ENCODE measurements at places on chromosomes 16 and 17. TPM values are rescaled to one million over a fixed set of nuclear protein-coding genes. Genes with fewer than 3 reads are reported as not detected.

DNA sequence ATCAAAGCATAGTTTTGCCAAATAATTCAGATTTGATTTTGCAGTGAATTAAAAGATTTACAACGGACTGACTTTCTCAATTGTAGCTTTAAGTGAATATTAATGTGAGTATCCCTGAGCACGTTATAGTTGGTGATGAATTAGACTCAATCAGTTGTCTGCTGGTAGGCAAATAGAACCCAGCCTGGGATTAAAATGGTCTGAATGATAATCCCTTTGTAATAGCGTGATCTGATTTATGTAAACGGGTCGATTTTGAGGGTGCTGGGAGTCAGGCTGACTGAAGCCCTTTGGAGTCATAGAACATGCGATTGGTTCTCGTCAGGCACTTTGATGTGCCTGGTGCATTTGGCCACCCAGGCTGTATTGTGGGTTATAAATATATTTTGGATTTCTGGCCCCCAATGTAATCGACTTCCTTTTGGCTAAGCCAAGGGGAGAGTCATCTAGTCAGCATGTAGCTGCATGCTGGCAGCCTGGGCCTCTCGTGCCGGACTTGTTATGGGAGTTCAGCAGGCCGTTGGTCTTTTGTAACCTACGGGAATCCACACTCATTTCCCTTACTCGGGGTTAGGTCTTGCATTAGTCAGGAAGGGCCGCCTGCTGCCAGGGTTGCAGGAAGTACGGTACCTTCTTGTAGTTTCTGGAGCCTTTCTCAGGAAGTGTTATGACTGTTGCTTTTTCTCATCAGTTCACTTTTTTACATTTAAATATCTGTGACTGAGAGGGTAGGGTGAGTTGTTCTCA, 5.4 kb downstream of the PGS1 start:
- peak overlapping the region; percentile 86 for H3K27ac ChIP-seq
- H3K36me3 ChIP-seq: no peaks in the 10 kb centered on the region
- peak overlapping the region; percentile 22 for H3K4me3 ChIP-seq
- no peaks in the 10 kb centered on the region for H3K27me3 ChIP-seq

FOXL1 gene
- total RNA-seq: 10.1 TPM

- H3K27ac ChIP-seq: no peak overlapping the region
- H3K4me1 ChIP-seq: peaks cover 20% of the 10 kb centered on the region
Measured at GRCh38 chr17:81071761-81072741, 37.1 kb downstream of the BAIAP2 start.

DNA sequence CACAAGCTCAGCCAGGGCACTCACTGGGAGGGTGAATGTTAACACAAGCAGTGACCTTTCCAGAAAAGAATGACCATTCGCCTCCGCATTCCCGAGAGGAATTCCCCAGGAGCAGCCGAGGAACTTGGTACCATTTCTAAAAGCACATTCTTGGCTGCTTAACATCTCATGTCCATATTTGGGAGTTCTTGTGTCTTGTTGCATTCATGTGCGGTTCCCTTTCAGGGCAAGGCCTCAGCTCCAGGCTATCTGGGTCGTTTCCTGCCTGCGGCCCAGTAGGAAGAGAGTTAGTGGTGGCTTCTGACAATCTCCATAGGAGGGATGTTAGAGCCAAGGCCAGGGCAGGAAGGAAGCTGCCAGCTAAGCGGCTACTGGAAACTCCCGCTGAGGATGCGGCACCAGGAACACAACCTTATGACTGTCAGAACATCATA, 27.8 kb upstream of the MEAK7 start:
- peaks cover 5% of the 10 kb centered on the region for H3K36me3 ChIP-seq
- peaks cover 24% of the 10 kb centered on the region for H3K4me1 ChIP-seq
- H3K27ac ChIP-seq: peak overlapping the region; percentile 93
- DNase-seq: no peak
- H3K4me3 ChIP-seq: peak overlapping the region; percentile 29
- no peaks in the 10 kb centered on the region for H3K27me3 ChIP-seq

DNAH17 gene
- 0.42 TPM for total RNA-seq

DNA sequence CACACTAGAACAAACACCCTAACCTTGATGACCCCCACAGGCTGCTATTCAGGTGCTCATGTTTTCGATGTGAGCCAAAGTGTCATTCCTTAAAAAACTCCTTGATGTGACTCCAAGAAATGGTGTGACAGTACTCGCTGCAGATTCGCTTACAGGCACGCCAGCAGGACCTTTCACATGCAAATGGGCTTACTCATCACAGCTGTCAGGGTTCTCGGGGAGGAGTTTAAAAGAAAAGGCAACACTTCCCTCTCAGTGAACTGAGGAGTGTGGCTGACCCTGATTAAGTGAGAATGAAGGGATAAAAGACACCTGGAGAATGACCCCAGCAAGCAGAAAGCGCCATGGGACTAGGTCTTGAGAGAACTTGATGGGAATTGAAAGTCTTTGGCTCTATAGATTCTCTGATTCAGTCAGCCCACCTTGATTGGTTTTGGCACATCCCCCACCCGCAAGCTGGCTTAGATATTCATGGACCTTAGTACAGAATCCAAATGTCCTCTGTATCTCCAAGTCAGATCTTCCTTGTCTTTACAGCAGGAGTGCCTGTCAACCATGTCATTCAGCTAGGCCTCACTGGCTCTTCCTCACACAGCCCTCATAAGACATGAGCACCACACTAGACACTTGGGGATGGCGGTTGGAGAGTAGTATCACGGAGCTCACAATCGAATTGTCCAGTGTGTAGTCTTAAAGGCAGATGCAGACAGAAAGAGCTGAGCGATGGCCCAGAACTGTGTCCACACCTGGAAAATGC, 82.6 kb downstream of the HIC1 start:
- H3K4me1 ChIP-seq: peaks cover 24% of the 10 kb centered on the region
- H3K27ac ChIP-seq: peak overlapping the region; percentile 75
- H3K36me3 ChIP-seq: no peaks in the 10 kb centered on the region
- no peak overlapping the region for H3K4me3 ChIP-seq
- DNase-seq: no peak

DNA sequence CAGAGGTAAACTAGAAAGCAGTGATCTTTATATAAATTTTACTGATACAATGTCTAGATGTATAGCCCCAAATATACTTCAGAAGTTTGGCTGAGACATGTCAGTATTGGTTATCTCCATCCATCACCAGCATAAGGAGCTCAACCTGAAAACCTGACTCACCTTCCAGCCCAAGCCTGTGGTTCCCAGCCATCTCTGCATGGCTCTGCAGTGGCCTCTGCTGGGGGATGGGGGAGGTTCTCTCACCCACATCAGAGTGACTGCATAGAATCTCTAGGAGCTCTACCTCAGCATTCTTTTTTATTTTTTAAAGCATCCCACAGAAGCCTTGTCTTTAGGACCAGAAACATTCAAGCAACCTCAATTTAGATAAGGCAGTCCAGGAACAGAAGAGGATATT, 27.3 kb downstream of the USP7 start:
- H3K36me3 ChIP-seq: no peaks in the 10 kb centered on the region
- H3K4me3 ChIP-seq: no peak overlapping the region
- H3K4me1 ChIP-seq: peaks cover 39% of the 10 kb centered on the region
- H3K27ac ChIP-seq: peak overlapping the region; percentile 28
- DNase-seq: no peak
- no peaks in the 10 kb centered on the region for H3K27me3 ChIP-seq

DNA sequence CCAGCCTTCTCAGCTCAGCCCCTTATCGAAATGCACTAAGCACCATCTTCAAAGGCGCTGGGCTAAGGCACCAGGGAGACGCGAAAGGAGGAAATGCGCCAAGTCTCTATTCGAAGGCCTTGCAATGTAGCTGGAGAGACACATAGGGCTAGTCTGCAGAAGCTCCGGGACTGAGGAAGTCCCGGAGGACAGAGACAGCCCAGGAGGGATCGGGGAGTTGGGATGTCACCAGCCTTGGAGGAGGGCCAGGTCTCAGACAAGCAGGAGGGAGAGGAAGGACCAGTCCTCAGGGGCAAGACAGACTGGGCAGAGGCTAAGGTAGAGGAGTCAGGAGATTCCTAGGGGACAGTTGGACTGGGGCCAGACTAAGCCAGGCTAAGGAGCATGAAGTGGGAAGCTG, 8.5 kb downstream of the C17orf100 start:
- H3K36me3 ChIP-seq: peaks cover 2% of the 10 kb centered on the region
- no peak overlapping the region for H3K4me3 ChIP-seq
- DNase-seq: no peak
- peaks cover 9% of the 10 kb centered on the region for H3K4me1 ChIP-seq

- H3K4me1 ChIP-seq: no peaks in the 10 kb centered on the region
- DNase-seq: no peak
- no peak overlapping the region for H3K27ac ChIP-seq
- H3K4me3 ChIP-seq: no peak overlapping the region
- no peaks in the 10 kb centered on the region for H3K36me3 ChIP-seq
Measured at GRCh38 chr17:79109584-79109983, 35.0 kb downstream of the ENGASE start.
